ENCODE measurements at places on chromosomes 13 and 19. TPM values are rescaled to one million over a fixed set of nuclear protein-coding genes. Genes with fewer than 3 reads are reported as not detected.

DNA sequence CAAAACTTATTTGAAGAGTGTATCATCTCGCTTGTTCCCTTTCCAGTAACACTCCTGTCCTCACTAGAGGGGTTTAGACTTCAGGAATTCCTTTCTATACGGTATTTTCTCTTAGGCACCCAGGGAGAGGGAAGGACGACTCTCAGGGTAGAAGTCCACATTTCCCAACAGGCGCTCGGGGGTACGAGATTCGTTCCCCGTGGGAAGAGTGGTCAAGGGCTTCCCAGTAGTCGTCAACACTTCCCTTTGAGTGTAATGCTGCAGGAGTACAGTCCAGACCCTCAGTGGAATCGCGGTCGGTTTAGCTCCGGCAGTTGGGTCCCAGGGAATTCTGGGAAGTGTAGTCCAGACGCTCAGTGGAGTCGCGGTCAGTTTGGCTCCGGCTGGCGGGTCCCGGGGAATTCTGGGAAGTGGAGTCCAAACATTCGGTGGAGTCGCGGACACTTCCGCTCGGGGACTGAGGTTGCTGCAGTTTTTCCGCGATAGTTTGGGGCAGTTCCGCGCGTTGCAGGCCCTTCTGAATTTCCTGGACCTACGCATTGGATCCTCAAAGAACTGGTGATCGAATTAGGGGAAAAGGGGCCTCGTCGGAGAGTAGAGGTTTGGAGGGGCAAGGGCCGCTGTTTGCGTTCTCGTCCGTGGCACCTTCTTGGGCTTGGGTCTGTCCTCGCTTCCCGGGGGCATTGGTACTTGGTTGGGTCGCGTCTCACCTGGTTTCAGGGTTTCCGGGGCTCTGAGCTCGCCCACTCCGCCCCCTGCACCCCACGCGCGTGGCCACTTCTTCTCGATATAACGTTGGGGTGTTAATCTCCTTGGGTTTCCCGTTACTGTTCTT lies at the start of gene ZNF224:
Gene ZNF224 (plus strand): TSS at position 431 of the 835 bp plus-strand sequence. CDS start 3,513 bp downstream, outside the sequence.
- peak; percentile 97 for DNase-seq

DNA sequence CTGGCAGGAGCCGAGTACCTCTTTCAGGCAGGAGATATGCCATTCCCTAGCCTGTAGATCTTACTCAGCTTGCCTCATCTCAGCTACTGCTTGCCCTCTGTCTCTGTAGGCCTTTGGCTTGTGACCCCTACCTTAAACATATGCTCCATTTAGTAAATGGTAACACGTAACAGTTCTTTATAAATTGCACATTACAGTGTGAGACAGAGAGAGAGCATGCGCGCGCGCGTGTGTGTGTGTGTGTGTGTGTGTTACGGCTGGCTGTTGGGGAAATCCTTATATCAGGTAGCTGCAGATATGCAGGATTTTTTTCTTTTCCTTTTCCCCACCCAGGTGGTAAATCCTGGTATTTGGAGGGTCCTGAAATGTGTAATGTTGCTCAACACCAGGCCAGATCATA lies 4.2 kb downstream of the SPINT2 start:
- no peak for DNase-seq

- no peak for DNase-seq
Observed at GRCh38 chr13:29021717-29022116, 201.6 kb downstream of the MTUS2 start.

Gene GIPR
- polyA plus RNA-seq, result 0.19 TPM
